ENCODE measurements at places on chromosomes 2 and 18.

DNA sequence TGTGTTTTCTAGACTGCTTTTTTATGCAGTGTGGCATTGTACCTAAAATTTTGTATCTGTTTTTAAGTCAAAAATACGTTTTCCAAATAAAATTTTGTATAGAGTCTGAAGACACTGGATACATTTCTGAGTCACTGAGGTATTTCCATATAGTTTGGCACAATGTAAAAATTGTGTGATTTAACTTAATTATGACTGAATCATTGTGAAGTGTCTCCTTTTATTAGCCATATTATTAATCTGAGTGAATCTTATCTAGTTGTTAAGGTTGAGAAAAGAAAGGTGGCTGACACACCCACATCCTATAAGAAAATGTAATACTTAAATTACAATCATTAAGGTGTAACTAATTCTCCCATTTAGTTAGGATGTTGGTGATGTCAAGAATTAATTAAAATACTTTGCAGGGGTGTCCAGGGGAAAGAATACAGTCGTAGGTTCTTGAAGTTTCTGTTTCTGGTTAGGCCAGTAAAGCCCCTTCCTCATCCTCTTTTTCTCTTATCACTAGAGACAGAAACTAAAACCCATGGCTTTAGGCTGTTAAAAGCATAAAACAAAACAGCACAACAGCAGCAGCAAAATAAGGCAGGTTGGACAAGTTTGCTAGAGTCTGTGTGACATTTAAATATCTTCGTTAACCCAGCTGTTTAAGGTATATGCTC, 71.6 kb downstream of the UBE2E3 start:
- DNase-seq, result no peak

GRCh38 chr2:132690664-132691303, 20.8 kb upstream of the LYPD1 start:
- no peak for DNase-seq

DNA sequence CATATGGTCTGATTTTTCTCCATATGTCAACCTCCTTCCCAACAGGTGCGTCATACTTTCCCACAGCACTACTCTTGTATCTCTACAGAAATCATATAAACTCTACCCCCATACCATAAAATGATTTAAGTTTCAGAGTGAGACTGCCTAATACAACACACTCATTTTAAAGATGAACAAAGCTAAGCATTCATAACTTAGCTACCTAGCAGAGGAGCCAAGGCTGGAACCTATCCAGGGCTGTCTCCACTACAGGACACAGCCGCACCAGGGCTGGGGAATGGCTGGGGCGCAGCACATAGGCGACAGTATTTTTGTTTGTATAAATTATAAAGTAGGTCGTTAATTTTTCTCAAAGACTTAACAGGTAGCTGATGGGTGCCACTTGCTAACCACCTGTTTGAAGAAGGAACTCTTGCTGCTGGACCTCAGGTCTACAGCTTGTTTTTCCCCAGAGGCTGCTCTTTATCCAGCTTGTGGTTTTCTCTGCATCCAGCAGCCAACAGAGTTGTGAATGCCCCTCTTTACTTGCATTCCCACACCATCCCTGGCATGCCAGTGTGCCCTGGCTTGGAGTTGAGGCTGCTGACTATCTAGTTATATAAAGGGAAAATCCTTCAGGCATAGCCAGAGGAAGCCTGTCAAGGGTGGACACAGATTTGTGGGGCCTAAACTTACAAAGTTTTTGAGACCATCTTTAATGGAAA, 62.0 kb downstream of the HNRNPLL start:
- no peak for DNase-seq

- no peak for DNase-seq
Observed at GRCh38 chr2:20536619-20537422, 89.9 kb downstream of the RHOB start.

- no peak for DNase-seq
Observed at GRCh38 chr2:203887677-203888076, 20.1 kb downstream of the CTLA4 start.

- DNase-seq, result no peak
Observed at GRCh38 chr18:10814336-10814735, 288.5 kb downstream of the NAPG start.

DNA sequence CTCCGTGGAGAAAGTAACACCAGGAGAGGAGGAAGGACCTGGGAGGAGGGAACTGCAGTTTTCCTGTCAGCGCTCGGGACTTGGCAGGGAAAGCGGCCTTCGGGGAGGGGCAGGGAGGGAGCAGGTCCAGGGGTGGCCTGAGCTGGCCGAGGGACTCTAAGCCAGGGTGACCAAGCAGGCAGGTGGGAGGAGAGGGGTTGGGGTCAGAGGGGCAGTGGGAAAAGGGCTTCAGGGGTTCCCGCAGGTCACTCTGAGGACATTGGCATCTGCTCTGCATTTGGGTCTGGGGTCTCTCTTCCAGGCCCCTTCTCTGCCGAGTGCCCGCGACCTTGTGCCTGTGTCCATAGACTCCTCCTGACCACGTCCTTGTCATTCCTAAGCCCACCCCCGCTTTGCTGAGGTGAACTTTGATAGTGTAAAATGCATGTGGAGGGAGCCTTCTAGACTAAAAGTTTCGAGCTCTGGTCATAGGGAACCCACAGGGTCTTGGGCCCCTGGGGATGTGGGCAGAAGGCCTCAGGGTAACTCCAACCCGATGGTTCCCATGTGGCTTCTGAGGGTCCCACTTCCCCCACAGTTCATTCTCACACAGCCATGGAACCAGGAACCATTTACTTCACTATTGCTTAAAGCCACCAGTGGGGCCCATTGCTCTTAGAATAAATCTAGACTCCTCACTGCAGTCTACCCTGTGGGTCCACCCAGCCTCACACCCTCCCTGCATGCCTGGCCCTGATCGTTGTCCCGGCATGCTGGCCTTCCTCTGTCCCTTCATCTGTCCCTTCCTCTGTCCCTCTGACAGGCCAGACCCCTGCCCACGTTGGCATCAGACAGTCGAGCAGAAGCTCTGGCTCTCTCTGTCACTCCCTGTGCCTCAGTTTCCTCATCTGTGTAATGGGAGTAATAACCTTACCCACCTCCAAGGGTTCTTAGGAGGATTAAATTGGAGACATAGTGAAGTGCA, 229.2 kb downstream of the SEPTIN10 start:
- DNase-seq, result no peak

- DNase-seq, result no peak
Observed at GRCh38 chr2:121089166-121089510, 195.9 kb downstream of the TFCP2L1 start.

DNA sequence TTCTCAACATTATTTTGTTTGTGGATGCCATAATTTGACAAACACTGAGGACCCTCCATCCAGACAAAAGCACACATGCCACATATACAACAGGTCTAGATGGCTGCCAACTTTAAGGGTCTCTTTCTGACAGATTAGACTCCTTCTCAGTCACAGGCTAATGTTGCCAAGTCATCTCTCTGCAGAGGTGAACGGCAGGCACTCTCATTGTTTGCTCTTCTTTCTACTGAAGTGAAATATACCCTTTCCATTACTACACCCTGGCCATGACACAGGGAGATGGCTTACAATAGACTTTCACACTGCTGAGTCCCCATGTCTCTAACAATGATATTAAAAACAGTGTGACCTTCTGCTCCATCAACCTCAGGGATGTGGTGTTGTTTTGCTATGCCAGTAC, 47.5 kb upstream of the ZNF397 start:
- no peak for DNase-seq

GRCh38 chr2:179373816-179374215, 109.2 kb upstream of the SESTD1 start:
- DNase-seq, result no peak

DNA sequence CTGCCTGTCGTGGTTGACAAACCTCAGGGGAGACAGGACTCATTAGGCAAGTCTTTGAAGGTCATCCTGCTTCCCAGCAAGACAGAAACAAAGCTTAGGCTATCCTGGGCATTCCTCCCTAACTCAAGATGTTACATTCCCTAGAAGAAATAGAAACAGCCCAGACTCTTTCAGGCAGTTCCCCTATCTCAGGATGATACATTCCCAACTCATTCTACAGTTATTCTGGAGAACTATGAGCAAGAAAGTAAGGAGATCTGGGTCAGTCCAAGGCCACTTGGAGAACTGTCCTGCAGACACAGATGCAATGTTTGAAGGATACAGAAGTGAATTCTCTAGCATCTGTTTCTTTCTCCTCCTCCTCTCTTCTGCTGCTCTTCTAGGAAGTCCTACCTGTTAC, 220.1 kb upstream of the NCKAP5 start:
- no peak for DNase-seq

DNA sequence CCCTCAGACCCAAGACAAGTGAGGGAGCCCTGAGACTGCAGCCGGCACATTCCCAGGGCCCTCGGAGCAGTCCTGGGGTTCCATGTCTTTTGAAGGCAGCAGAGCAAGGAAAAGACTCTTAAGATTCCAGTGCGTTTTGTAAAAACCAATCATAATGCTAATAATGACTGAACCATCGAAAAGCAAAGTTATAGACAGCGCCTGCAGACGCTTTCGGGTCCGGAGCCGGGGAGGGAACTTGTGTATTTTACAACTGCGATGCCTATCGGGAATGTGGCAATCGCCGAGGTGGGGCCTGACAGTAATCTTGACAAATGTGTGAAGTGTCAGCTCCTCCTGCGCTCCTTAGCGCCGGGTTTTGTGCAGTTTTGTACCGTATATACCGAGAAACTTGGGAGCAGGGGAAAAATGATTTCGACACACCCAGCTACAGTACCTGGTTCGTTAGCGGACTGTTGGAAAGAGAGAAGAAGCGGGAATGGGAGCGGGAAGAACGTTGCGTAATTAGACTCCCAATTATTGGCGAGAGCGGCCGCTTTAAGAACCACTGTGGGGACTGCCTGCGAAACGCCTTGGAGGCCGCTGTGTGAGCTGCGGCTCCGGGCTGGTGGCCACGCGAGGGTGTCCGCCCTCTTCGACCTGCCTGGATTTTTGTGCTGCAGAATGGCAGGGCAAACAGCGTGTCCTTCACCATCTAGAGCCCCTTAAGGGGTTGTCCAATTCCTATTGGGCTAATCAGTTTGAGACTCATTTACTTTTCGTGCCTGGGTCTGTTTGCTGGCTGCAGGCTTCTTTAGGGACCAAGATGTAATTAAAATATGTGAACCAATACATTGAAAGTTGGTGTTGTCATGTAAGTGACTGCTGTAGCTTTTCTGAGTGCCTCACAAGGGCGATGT, 2.4 kb downstream of the EPAS1 start:
- no peak for DNase-seq

- no peak for DNase-seq
Observed at GRCh38 chr2:71662665-71663394, 209.5 kb downstream of the DYSF start.

DNA sequence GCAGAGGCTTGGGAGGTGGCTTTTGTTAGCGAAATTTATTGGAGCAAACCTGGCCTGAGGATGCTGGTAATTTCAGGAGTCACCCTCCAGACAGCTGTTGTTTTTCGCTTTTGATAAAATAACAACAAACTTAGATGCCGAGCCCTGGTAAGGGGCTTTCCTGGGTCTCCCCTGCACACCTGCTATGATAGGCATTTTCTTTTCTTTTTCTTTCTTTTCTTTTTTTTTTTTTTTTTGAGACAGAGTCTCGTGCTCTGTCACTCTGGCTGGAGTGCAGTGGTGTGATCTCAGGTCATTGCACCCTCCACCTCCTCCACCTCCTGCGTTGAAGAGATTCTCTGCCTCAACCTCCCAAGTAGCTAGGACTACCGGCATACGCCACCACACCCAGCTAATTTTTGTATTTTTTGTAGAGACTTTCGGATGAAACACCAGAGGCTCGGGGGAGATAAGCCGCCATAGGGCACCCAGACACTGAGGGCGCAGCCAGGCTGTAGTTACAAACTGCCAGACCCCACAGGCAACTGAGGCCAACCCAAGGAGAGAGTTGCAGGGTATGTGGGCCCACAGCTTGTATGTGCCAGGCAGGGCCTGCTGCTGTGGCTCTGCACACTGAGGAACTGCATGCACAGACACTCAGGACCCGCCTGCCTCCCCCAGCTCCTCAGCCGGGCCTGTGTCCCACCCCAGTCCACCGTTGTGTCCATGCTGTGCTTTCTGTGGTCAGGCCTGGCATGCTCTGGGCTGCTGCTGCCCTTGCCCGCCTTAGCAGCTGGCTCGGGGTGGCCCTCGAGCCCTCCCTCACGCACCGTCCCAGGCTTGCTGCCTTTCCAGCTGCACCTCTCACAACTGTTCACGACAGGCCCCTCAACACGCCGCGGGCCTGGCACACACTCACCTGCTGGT, 3.9 kb downstream of the GYPC start:
- DNase-seq, result no peak

GRCh38 chr2:239790721-239791120, 234.4 kb downstream of the NDUFA10 start:
- no peak for DNase-seq

GRCh38 chr2:227450311-227450841, 21.6 kb upstream of the AGFG1 start:
- no peak for DNase-seq

- DNase-seq, result no peak
Observed at GRCh38 chr2:34012715-34013302, 413.7 kb upstream of the FAM98A start.

GRCh38 chr2:60556175-60556574, 2.7 kb upstream of the BCL11A start:
- no peak for DNase-seq

- no peak for DNase-seq
Observed at GRCh38 chr2:50490991-50491390, 540.9 kb downstream of the NRXN1 start.

DNA sequence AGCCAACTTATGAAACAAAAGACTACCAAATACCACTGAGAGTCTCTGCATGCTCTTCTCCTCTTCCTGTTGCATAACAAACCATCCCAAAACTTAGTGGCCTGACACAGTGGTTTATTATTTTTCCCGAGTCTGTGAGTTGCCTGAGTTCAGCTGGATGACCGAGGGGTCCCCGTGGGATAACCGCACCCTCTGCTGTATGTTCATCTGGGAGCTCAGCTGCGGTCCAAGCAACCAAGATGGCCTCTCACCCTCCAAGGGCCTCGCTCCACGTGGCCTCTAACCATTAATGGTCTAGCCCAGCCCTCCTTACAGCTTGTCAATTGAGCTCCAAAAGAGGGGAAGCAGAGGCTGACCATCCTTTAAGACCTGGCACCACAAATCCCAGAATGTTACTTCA, 17.1 kb downstream of the ITM2C start:
- DNase-seq, result no peak
